Fibroblast of gingiva (primary cell): ENCODE measurements at places on chromosomes 6 and 20.

GRCh38 chr6:106908386-106908840 is 66.1 kb downstream of the CD24 start:
- no peak for DNase-seq

- DNase-seq = no peak
These were observed 253.0 kb downstream of the NKAIN2 start for GRCh38 chr6:124056407-124057334.

GRCh38 chr6:115137910-115138309 is 795.1 kb upstream of the HS3ST5 start:
- DNase-seq = no peak

DNA sequence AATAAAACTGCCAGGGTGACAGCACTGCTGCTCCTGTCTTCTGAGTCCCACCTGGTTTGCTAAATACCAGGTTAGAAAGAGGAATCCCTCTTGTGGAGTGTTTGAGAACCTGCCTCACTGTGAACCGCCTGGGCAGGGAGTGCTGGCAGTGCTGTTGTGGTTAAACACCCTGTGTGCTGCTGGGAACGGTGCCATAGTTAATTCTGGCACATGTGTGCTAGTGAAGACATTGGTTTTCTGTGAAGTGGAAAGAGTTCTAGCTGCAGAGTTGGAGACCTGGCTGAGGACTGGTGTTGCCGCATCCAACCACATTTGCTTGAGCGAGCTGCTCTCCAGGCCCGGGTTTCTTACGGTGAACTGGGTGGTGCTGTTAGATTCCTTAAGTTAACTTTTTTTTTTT is 72.7 kb downstream of the IGF2R start:
- peak; percentile 91 for DNase-seq

DNA sequence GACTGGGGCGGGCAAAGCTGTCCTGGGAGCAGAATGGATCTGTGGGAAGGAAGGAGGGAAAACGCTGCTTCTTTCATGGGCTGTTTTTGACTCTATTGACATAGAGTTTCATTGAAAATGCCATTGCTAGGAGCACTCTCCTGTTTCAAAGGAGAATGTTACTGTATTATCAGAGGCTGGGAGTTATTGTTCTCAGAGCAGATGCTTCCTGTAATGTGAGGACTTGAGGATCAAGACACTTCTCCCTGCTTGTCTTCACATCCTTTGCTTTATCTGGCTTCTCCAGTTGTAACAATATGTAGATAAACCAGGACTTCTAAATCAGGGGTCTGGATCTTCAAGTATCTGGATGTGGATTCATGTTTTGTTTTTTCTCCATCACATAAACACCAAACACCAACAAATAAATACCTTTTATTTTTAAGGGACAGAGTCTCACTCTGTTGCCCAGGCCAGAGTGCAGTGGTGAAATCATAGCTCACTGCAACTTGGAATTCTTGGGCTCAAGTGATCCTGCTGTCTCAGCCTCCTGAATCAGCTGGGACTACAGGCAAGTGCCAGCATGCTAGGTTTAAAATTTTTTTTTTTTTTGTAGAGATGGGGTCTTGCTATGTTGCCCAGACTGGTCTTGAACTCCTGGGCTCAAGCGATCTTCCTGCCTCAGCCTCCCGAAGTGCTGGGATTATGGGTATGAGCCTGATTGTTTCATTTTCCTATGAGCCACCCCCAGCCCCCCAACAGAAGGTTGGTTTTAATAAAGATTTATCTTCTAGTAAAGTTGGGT is 3.9 kb downstream of the CD109 start:
- no peak for DNase-seq

DNA sequence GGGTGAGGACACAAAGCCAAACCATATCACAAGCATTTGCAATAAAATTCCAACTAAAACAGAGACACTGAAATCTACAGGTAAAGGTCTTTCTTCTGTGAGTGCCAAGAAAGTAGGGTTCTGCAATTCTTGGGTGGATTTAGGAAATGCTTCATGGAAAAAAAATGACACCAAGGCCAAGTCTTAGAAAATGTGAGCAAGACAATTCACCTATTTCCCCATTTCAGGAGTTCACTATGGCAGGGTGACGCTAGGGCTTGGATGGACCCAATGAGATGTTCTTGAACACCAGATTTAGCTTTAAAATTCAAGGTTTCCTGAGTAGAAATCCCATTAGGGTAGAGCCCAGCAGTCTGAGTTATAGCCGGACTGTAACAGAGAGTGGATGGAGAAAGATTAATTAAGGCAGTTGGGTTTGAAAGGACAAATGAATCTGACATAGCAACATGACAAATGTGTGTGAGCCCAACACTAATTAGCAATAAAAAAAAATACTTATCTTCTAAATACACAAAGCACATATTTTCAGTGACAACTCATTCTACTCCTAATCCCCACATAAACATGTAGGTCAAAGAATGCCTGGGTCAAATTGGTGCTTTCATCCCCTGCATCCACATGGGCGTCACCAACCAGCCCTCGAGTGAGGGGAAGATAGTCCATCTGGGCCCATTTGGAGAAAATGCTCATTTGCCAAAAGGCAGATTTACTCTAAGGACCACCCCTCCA is 180.4 kb upstream of the JARID2 start:
- DNase-seq = no peak

DNA sequence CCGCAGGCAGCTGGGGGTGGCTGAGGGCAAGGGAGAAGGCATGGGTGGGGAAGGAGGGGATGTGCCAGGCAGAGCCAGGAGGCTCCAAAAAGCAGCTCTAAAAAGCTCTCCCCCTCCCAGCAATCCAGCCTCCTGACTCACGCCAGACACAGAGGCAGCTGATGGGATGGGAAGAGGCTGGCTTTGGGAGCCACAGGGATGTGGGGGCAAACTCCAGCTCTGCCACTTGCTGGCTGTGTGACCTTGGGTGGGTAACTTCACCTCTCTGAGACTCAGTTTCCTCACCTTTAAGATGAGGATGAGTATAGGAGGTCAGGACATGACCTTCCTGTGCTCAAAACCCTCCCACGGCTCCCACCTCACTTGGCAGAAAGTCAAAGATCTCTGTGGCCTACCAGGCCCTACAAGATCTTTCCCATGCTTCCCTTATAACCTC is 148.9 kb downstream of the CEBPB start:
- DNase-seq = peak; percentile 64

- DNase-seq = no peak
These were observed 449.4 kb upstream of the CDH4 start for GRCh38 chr20:60802676-60803075.

- DNase-seq = no peak
These were observed 185.7 kb downstream of the SASH1 start for GRCh38 chr6:148528292-148528691.

DNA sequence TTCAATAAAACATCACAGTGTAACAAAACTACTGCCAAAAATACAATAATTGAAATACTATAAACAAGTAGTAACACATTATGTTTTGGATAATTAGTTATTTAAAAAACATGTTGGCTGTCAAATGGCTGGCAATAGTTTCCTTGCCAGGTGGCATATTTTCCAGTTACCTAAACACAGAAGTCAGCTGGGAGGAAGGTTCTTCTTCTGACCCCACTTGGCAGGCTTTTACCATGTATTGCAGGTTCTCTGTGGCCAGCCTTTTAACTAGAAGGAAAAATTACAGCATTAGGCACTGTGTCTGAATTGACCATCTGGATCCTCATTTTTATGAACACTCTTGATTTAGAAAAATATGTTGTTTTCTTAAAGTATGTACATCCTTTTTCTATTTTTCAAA is 131.4 kb downstream of the MMS22L start:
- no peak for DNase-seq

- no peak for DNase-seq
These were observed 39.5 kb downstream of the CD40 start for GRCh38 chr20:46157625-46158024.

- no peak for DNase-seq
These were observed 43.8 kb upstream of the HIVEP1 start for GRCh38 chr6:11968241-11968806.

DNA sequence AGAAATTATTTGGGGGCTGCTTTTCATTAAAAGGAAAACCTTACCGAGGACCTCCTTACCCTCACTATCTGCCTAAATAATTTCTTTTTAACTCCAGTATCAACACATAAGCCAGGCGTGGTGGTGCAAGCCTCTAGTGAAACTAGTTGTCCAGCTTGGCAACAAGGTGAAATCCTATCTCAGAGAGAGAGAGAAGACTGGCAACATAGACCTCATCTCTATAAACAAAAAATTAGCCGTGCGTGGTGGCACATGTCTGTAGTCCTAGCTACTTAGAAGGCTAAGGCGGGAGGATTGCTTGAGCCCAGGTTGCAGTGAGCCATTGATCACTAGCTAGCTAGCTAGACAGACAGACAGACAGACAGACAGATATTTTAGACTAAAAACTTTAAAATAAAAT is 92.5 kb downstream of the ARMC2 start:
- peak; percentile 27 for DNase-seq

GRCh38 chr6:34589691-34590090 is 33.6 kb upstream of the SPDEF start:
- DNase-seq = no peak

- no peak for DNase-seq
These were observed 34.6 kb upstream of the MAPK13 start for GRCh38 chr6:36095497-36096391.

DNA sequence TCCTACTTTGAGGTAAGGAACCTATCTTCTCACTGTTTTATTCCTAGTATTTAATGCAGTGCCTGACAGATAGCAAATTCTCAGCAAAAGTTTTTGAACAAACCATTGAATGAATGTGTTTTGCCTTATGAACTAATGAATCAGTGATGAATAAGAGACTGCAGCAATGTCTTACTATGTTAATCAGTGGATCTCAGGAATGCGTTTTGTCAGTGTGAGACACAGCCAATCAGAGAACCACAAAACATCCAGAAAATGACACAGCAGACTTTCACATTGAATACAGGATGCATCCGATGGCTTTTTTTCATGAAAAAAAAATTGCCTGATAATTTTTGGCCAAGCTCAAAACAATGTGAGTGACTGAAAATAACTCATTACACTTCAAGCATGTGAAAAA is 270.5 kb downstream of the BMP2 start:
- peak; percentile 13 for DNase-seq

GRCh38 chr6:885051-885590 is 192.2 kb upstream of the EXOC2 start:
- DNase-seq = no peak

GRCh38 chr20:18176318-18176785 is 38.7 kb downstream of the KAT14 start:
- DNase-seq = no peak

- DNase-seq = no peak
These were observed 13.0 kb downstream of the ZNF451 start for GRCh38 chr6:57102976-57103375.

DNA sequence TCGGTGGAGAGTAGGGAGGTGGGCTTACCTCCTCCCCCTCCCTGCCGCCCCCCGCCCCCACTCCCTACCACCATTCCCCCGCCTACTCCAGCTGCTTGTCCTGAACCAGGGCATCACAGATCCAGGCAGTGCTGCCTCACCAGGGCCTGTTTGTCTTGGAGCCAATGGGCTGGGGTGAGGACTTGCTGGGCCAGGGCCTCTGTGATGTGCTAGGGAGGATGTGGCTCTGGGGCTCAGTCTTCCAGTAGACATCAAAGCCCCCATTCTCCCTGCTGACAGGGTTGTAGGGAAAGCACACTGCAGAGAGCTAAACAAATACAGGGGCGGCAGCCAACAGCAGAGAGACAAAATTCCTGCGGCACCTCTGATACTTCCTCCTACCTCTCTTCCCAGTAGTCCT is 48.2 kb upstream of the NXT1 start:
- no peak for DNase-seq

DNA sequence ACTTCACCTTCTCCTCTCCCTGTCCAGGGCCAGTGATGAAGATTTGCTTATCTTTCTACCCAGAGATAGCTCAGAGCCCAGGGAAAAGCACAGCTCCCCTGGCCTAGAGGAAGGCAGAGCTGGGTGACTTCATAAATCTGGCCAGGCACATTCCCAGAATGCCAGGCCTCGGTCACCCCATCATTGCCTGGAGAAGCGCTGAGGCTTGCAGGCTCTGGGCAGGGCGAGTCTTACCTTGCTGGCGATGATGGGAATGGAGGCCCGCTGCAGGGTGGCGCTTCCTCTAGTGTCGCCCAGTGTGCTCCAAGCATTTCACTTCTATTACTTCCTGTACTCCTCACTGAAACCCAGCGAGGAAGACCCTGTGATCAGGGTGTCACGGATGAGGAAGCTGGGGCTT is 60.1 kb downstream of the DAAM2 start:
- DNase-seq = no peak

DNA sequence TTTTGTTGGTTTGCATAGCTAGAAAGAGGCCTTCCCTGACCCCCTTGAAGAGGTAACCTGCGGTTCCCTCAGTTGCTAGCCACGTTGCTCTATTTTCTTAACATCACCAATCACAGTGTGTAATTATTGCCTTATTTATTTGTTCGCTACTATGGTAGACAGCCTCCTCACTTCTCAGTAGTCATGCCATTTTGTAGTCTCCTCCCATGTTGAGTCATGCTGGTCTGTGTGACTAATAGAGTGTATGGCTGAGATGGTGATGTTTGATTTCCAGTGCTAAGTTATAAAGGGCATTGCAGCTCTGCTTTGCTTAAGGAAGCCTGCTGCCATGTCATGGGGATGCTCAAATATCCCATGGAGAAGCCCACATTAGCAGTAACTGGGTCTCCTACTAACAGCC is 236.6 kb upstream of the CHD6 start:
- no peak for DNase-seq

DNA sequence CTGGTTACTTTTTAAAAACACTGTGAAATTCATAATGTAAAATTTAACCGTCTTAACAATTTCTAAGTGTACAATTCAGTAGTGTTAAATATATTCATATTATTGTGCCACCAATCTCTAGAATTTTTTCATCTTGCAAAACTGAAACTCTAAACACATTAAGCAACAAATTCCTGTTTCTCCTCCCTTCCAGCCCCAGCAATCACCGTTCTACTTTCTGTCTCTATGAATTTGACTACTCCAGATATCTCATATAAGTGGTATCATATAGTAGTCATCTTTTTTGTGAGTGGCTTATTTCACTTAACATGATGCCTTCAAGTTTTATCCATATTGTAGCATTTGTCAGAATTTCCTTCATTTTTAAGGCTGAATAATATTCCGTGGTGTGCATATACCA is 44.7 kb downstream of the RSPH3 start:
- no peak for DNase-seq

- DNase-seq = no peak
These were observed 129.0 kb downstream of the PHACTR3 start for GRCh38 chr20:59733351-59733750.

GRCh38 chr6:53854843-53855567 is 60.2 kb downstream of the LRRC1 start:
- DNase-seq = no peak
